ENCODE measurements at places on chromosomes 1 and 21.

DNA sequence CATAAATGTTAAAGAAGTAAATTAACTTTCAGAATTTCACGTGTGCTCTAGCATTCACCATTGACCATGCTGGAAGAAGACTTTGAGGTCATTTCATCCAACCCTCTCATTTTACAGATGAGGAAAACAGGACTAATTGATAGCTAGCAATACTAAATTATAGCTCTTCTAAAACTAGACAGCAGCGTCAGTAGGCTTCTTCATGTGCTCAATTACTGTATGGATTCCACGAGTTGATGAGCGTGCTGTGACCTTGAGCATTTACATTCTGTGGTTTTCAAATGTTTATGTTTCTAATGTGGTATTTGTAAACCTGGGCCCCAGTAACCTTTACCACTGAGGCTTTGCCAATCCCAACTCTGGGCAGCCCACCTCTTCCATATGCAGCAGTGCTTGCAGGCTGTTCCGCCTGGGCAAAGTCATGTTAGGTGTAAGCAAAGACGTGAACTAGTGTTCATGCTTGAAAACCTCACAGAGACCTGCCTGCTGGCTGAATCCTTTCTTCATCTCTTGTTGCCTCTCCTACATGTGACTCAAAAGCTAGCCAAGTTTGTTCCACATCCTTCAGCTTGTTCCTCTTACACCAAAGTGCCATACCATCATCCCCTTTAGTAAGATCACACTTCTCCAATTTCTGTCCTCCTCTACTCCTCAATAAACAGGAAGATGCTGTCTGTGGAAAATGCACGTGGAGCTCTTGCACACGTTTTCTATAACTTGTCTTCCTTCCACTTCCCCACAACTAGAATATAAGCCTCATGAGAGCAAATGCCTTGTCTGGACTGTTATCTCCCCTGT lies 17.2 kb downstream of the KCNJ15 start:
- no peak for DNase-seq

DNA sequence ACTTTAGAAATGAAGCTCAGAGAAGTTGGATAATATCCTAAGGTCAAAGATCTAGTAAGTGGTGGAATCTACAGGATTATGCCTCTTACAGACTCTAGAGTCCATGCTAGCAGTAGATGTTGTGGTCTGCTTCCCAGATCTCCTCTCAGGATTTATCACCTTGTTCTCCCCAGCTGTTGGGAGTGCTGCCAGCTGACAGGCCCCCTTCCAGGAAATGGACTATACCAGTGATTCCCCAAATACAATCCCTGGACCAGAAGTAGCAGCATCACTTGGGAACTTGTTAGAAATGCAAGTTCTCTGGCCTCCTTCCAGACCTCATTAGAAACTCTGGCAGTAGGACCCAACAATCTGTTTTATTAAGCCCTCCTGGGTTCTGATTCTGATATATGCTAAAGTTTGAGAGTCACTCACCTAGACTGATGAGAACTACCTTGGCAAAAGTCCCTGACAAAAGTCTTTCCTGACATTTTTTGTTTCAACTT lies 24.5 kb upstream of the NTNG1 start:
- DNase-seq = no peak

DNA sequence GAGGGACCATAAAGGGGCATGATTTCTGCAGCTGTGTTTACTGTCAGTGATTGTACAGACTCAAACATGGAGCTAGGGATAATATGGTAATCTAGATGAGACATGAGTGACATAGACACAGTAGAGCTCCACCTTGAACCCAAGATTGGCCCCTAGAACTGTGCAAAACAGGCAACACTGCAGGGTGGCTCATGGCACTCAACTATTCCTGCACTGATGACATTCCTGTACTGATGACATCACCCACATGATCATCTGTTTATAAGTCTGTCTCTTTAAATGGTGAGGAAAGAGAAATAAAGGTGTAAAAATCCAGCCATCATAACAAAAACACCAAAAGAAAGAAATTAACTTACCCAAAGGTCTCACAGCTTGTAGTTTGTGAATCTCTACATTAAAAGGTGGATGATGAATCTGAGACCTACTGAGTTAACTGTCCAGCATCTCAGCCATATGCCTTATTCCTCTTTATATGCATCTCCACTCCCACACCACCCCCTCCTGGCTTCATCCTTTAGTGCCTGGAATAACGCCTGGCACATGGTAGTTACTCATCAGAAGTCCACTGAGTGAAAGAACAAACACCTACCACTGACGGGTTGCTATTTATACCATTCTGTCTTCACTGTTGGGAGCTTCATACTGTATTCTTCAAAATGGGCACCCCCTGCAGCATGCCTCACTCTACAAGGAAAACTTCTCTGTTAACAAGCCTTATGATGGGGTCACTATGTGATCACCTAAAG lies at the start of gene LRRC53:
Gene LRRC53, minus strand, starts transcription at position 442 of the 746 bp plus-strand sequence. CDS start 29,262 bp downstream, outside the sequence.
- DNase-seq = no peak

DNA sequence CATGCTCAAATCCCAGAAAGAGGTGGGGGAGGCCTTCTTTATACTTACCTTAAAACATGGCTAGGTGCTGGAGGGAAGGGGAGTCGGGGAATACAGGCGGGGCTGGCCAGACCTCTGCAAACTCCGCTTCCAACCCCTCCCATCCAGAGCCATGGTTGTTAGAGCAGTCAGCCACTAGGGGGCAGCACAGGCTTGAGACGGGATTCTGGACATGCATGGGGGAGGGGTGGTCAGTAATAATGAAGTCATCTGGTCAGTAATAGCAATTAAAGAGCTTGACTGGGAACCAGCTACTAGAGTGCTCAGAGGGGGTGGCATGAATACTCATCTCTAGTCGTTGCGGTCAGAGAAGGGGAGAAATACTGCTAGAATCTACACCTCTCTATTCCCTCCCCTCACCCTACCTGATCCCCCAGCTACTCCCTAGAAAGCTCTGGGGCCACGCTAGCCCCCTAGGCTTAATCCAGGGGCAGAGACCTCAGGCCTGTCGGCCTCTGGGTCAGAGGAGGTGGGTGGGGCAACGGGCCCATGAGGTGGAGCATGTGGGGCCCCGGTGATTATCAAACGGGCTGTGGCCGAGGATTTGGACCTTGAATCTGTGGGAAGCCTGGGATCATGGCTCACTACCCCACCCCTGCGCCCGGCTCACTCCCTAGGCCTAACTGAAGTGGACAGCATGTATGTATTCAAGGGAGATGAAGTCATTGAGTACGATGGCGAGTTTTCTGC lies 2.9 kb downstream of the CASQ1 start:
- DNase-seq = peak; percentile 68

- DNase-seq = peak; percentile 84
Observed at GRCh38 chr1:204503122-204503912, 8.7 kb upstream of the PIK3C2B start.

GRCh38 chr1:88062650-88063153 lies 621.4 kb upstream of the PKN2 start:
- no peak for DNase-seq

DNA sequence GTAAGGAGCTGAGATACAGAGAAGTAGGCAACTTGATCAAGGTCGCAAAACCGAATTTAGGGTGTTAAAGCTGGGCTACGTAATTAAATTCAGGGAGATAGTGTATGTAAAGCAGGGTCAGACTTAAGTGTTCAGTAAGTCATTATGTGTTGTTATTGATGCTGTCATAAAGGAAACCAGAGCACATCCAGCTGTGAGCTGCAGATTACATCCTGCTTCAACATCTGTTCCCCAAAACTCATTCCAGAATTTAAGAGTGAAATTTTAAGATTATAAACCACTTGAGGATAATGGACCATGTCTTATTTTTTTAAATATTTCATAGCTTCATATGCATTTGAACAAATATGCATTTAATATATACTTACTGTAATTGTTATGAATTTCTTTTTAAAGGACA lies 49.7 kb downstream of the IVNS1ABP start:
- no peak for DNase-seq

DNA sequence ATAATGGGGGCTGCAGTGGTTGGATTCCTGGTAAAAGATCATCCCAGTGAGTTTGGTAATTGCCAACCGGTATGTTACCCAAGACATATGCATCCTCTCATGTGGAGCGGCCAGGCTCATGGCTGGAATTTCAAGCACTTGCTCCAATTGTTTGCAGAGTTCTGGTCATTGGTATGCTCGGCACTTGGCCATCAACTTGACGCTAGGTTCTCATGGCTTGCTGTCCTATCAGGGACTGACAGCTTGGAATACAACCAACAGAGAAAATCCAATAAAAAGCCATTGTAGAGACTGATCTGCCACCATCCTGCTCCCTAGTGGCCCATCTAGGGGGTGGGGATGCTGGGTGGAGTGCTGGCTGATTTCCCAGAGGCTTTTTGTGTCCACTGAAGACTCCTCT lies 120.9 kb downstream of the EDEM3 start:
- no peak for DNase-seq

DNA sequence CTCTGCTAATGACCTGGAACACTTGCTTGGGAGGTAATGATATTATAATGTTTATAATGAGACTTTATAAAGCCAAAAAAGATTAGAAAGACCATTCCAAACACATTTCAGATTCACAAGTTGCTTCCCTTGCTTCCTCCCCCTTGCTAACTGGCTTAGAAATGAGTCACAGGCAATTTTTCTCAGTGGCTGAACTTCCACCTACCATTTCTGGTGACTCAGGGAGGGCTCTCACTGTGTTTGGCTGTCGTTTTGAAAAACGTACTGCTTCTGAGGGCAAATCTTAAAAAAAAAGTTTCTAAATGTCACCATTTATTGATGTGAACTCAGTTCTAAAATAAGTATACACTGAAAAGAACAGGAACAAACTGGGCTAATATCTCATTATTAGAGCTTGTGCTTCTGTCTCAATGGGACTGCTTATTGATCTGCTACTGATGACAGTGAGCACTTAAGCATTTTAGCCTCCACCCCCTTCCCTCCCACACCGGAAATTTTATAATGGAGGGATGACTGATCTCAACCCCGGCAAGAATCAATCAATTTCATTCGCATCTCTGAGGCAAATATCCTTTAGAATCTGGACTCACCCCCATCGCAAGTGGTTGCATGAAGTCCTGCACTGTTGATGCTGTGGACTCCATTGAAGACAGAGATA lies 278.3 kb downstream of the KCTD3 start:
- DNase-seq = no peak

DNA sequence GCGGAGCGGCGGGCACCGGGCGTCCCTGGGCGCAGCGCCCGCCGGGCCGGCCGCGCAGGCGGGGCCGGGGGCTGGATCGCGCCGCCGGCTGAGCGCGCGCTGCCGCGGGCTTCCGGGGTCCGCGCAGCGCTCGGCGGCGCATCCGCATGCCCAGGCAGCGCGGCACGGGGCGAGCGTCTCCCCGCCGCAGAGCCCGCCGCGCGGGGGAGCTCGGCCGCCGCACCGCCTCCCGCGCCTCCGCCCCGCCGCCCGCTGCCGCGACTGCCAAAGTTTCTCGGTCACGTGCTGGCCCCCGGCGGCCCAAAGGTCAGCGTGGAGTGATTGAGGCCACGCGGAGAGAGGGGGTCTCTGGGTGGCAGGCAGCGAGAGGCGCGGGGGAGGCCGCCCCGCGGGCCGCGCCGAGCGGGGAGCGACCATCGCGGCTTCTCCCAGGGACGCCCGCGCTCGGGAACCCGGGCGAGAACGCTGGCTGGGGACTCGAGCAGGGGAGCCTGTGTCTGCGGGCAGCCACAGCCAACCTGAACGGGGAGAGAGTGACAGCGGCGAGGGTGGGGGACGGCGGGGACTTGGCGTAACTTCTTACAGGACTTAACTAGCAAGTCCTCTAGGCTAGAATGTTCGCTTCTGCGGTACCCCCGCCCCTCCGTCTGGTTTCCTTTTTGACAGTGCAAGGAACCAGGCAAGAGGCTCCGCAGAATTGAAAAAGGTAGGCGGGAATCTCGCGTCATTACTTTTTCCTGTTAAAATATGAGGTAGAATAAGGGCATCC lies at the start of gene ILDR2:
Gene ILDR2, minus strand, starts transcription at position 180 of the 769 bp plus-strand sequence. CDS start 272 bp downstream, outside the sequence.
- DNase-seq = peak; percentile 38

DNA sequence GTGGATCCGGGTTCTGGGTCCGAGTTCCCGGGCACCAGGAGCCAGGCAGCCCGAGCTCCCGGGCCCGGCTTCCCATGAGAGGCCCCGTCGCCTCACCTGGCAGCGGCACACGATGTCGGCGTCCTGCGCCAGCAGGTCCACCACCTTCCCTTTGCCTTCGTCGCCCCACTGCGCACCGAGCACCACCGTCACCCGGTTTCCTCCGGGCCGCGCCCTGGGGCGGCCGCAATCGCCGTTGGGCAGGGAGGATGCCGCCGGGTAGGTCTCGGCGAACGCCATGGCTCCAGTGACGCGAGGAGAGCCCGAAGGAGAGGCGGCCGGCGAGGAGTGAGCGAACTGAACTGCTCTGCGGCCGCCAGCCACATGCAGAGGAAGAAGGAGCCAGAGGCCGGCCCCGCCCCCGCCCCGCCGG lies at the start of gene ADSS2:
Gene ADSS2, minus strand, starts transcription at position 371 of the 412 bp plus-strand sequence. Its CDS starts 92 bp downstream, at position 279.
- no peak for DNase-seq

DNA sequence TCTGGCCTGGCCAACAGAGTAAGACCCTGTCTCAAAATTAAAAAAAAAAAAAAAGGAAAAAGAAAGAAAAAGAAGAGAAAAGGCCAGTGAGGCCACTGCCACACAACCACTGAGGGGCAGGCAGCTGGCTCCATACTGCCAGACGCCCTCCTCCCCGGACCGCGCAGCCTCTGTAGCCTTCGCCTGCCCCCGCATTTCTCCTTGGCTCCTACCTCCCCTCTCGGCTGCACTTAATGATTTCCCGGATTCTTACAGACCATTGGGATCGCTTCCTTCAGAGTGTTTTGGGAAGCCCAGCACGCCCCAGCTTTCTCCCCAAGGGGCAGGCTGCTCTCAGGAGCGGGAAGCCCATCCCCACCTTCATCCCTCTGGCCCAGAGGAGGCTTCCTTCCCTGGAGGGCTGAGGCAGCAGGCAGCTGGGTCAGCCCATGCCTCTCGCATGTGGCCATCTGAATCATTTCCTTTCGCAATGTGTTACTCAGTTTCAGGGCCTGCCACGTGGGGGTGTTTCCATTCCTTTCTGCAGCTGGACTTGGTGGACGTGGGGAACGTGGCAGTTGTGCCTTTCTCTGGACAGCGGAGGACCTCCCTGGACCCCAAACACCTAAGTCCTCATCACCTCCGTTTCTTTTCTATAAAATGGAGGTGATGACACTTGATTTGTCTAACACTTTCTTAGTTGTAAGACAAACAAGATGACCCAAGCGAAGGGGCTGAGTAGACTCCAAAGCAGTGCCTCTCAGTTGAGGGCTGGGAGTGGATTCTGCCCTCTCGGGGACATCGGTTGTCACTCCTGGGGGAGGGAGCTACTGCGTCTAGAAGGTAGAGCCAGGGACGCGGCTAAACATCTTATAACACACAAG lies 2.3 kb downstream of the SLC2A5 start:
- DNase-seq = no peak

DNA sequence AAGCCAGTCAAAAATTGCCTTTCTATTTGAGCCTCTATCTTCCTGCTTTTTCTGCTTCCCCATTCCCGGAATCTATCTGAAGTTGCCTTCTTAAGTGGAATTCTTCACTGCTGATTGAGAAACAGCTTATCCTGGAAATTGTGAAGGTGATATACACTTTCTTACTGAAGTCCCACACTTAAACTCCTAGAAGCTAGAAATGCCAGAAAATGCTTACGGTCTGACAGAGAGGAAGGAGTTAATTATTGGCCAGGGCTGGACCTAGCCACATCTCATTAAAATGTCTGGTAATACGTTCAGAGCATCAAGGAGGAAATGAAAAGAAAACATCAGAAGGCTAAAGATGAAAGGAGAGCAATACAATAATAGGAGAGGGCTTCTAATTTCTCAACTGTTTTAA lies 292.5 kb upstream of the SNX7 start:
- no peak for DNase-seq

GRCh38 chr1:76144247-76144646 lies 69.7 kb downstream of the ST6GALNAC3 start:
- no peak for DNase-seq

- no peak for DNase-seq
Observed at GRCh38 chr1:235724730-235725129, 75.1 kb upstream of the GNG4 start.

GRCh38 chr1:201647722-201648065 lies 108.8 kb downstream of the NAV1 start:
- DNase-seq = no peak

All from NCI-H1436 (cell line).